ENCODE measurements at places on chromosomes 4 and X.

- no peak for DNase-seq
Observed at GRCh38 chr4:119835613-119835910, 207.0 kb upstream of the PDE5A start.

DNA sequence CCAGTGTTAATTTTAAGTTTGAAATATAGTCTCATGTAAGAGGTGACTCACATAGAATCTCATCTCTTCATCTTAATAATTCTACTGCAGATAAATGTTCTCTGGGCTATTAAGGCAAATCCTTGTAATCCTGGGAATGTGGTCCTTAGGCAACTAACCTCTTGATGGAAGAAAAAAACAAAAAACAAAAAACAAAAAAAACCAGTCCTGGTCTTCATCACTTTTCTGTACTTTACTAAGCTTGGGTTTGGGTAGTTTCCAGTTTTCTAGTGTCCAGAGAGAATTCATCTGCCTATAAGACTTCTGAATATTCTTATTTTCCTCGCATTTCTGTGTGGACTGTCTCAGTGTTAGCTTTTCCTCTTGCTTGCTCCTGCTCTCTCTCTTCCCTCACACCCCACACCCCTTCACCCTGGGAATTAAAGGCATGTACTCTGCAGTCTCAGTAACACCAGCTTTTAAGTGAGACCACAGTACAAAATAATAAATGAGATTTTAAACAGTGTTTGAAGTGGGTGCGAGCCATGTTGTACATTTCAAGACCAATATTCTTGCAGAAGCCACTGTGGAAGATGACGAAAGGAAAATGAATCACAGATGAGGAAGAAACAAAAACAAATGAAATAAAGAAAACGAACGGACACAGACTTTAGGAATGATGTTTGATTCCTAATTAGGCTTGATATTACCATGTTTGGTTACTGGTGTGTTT is 51.7 kb downstream of the HAND2 start:
- no peak for DNase-seq

GRCh38 chr4:35025152-35025834 is 1219.0 kb downstream of the ARAP2 start:
- no peak for DNase-seq

DNA sequence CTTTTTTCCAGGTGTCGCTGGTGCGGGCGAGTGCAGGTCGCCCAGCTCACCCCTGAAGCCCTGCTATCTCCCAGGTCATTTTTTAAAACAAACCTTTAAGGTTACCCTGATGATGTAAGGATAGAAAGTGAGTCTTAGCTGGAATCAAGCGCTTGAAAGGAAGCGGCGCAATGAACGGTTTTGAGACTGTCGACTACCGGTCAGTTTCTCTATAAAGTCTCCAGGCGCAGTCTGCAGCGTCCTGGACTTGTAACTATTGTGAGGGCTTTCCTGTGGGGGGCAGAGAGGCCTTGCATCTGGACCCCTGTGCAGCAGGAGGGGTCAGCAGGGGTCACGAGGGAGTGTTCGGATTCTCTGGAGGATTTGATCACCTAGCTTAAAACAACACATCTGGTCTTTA is 1.6 kb downstream of the KIT start:
- DNase-seq = no peak

GRCh38 chrX:20487227-20487626 is 220.5 kb upstream of the RPS6KA3 start:
- DNase-seq = no peak

- DNase-seq = no peak
Observed at GRCh38 chrX:121298499-121298898, 251.1 kb downstream of the GLUD2 start.

DNA sequence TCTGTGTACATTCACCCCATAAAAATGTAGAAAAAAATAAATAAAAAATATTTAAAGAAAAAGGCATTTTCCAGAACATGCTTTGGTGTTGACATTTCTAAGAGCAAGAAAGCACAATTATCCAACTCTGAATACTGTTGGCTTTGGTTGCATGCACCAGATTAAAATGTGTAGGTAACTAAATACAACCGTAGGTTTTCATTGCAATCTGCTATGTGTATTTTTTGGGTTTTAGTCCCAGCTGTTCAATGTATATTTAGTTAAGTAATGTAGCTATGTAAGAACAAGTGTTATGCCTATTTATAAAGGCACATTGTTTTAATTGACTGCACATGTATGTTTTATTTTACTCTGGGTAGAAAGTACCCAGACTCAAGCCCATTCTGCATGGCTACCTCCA is 108.1 kb upstream of the PAQR3 start:
- DNase-seq = no peak

DNA sequence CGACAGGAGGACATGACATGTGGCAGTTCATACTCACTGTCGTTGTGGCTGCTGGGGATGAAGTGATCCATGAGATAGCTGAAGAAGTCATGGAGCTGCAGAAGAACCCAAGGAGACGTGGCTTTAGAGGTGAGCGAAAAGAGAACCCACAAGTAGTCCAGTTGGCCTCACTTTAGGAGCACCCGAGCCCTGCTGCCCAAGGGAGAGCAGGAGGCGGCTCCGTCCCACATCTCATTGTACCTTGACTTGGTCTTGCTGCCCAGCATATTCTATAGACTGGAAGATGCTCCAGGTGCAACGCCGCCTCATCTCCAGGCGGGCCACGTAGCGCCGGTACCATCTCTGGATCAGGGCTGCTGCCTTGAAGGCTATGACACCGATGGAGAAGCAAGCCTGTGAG is 10.6 kb downstream of the PPEF2 start:
- no peak for DNase-seq

DNA sequence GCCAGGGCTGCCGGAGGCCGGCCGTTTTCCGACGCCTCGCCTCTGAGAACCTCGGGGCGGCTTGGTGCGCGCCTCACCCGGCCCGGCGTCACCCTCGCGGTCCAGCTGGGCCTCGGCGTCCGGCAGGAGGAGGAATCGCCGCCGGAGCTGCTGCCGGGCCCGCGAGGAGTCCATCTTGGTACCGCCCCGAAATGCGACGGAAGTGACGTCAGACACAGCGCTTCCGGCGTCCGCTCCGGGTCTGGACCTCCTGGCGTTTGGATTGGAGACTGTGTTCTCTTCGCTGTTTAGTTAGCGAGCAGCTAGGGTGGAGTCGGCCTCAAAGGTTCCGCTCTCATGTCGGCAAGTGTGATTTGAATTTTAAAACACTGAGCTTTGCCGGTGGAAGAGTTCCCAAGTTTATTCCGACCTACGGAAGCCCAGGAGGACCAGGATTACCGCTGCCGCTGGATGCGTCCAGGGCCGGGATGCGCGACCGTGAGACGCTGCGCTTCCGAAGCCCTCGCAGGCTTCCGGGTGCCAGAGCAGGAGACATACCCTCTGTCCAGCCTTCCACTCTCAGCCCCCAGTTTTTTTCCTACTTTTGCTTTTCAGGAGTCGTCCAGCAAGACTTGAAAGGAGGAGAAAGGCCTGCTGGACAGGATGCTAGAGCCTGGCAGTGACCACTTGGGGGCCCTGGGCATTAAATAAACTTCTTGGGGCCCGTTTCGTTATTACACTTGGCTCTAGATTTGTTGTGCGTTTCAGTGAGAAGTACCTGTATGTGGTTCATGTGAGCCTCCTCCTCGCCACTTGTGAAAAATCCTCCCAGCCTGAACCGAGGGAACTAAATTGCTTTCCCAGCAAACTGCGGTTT is at the start of gene TMEM128:
TMEM128 (minus strand) TSS at position 195 of the 856 bp plus-strand sequence; CDS start at position 174, 21 bp downstream.
- peak; percentile 86 for DNase-seq

GRCh38 chr4:188941524-188942119 is 802.4 kb downstream of the TRIML1 start:
- no peak for DNase-seq

- DNase-seq = no peak
Observed at GRCh38 chr4:16085822-16086221, 2.0 kb upstream of the PROM1 start.

GRCh38 chr4:19562456-19562855 is 689.2 kb upstream of the SLIT2 start:
- no peak for DNase-seq

DNA sequence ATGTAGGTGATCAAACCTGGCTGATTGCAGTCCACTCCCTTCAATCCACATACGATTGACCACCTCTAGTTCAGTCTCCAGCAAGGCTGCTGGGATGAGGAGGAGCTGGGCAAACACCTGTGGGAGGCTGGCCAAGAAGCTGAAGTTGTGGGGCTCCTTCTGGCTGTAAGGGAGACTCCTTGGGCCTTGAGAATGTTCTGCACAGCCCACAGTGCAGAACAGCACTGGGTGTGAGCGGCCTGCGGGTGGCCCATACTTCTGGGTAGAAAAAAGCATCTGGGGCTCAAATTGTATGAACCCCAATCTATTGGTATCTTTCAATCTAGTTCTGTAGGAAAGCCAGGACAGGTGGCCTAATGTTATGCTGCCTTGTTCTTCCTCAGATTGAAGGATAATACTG is 1608.8 kb upstream of the PCDH10 start:
- DNase-seq = no peak

GRCh38 chr4:30642567-30642966 is 77.6 kb upstream of the PCDH7 start:
- no peak for DNase-seq

GRCh38 chrX:80432863-80433262 is 12.6 kb downstream of the TENT5D start:
- no peak for DNase-seq

GRCh38 chrX:7071390-7071789 is 76.1 kb upstream of the STS start:
- DNase-seq = no peak

DNA sequence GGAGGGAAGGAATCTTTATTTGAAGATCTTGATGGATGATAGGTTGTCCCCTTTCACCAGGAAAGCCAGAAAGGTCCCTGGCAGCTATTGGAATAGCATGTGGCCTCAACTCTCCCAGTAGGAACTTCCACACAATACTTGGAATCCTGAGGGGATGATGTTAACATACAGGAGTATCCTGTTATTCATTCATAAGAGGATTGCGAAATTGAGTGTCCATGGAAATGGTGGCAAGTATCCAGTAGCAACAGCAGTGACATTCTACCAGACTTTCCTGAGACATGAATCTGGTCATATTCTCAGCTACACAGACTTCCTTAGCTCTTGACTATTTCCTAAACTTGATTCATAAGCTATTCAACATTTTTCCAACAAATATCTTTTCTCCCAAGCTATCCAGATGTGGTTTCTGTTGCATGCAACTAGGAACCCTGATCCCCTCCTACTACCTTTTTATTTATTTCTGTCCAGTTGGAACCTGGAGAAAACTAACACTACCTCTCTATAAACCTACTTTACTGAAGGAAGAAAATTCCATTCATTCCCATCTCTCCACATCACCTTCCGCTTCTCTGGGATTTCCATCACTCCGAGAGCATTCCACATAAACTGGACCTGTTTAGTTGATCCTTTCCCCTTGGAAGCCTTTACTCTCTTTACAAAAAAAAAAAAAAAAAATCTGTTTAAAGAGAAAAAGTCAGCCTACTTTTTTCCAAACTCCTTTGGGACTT is 101.8 kb downstream of the ANXA5 start:
- no peak for DNase-seq

- DNase-seq = no peak
Observed at GRCh38 chr4:27090406-27090805, 229.8 kb downstream of the STIM2 start.

- no peak for DNase-seq
Observed at GRCh38 chr4:140427919-140428471, 547 bp upstream of the CLGN start.

DNA sequence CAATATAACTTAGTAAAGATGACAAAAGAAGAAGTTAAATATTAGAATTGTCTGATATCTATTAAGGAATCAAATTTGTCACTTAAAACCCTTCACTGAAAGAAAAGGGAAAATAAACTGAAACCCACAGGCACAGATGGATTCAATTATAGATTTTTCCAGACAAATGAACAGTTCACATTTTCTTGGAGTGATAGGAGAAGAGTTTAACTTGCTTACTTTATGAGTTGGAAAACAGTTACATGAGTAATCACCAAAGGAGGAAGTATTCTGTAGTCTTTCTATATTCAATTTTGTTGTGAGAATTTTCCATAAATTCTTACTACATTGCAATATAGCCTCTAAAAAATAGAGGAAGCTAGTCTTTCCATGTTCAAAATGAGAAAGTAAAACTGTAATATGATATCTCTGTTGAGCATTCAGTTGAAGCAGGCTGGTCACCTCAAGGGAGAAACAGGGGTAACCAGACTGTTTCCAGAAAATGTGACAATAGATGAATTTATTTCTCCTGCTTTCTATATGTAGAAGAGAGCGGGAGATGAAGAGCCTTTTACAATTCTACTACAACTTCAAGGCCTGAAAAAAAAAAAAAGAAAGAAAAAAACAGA is 330.3 kb upstream of the EPHA5 start:
- DNase-seq = no peak

All from naive thymus-derived CD4-positive, alpha-beta T cell (primary cell).